ENCODE measurements at places on chromosomes 2 and 18.

GRCh38 chr2:23571527-23572282 lies 186.7 kb downstream of the KLHL29 start:
- DNase-seq, result no peak

DNA sequence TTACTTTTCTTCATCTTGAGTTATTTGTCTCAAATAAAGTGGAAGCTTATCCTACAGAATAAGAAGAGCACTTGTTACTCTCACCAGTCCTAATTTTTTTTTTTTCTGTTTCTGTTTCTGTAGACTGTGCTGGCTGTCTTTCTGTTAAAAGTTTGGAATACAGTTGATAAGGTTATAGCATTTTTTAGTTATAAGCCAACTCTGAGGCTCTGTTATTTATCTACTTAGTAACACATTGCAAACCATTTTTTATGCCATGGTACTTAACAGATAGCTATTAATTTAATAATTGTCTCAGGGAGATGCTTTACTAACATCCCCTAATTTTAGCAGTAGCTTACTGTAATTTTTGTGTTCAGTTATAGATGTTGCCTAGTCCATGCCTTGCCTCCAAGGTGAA lies 37.9 kb downstream of the CREB1 start:
- DNase-seq, result no peak

GRCh38 chr18:46331316-46331715 lies 227.1 kb downstream of the HAUS1 start:
- no peak for DNase-seq

DNA sequence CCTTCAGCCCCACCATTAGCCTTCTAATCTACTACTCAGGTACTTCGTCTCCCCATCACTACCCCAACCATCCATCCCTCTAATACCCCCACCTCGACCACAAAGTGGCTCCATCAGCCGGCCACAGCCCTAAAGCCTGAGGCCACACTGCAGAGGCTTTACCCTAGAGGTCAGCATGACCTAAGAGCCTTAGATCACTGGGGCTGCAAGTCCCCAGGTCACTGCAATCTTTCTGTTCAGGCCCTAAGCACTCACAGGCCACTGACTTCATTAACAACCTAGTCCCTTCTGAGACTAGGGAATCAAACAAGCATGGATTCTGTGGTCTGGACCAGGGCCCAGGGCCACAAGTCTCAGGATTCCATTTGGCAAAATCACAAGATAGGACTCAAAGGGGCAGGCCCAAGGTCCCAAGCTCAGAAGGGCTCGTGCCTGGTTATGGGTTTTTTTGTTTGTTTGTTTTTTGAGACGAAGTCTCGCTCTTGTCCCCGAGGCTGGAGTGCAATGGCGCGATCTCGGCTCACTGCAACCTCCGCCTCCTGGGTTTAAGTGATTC lies 37.0 kb upstream of the PKDCC start:
- no peak for DNase-seq

GRCh38 chr2:36539631-36540030 lies 58.3 kb downstream of the FEZ2 start:
- DNase-seq, result no peak

GRCh38 chr2:215914777-215915165 lies 98.6 kb downstream of the MREG start:
- DNase-seq, result no peak

GRCh38 chr2:234292205-234292961 lies 204.5 kb downstream of the ARL4C start:
- no peak for DNase-seq

DNA sequence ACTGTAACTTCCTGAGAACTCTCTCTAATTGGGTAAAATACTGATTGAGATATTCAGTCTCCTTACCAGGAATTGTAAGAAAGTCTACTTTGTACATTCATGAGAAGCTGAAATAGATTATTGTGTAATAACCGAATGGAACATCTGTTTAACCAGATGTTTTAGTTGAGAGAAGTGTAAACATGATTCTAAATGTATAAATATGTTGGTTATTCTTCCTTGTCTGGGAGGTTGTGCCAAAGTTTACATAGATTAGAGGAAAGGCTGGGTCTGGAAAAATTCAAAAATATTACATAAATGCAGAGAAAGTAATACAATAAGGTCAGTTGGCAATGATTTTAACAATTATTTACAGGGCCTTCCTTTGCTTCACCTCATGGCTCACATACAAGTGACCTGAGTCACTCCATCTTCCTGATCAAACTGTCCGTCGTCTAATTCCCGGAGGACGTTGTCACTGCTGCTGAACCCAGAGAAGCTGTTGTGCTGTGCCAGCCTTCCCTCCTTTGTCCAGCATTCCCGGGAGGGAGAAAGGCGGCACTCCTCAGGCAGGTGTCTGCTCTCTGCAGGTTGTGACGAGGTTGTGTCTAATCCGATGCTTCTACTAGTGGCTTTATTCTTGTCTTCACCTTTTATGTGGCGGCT lies 55.9 kb downstream of the MOB4 start:
- DNase-seq, result no peak

DNA sequence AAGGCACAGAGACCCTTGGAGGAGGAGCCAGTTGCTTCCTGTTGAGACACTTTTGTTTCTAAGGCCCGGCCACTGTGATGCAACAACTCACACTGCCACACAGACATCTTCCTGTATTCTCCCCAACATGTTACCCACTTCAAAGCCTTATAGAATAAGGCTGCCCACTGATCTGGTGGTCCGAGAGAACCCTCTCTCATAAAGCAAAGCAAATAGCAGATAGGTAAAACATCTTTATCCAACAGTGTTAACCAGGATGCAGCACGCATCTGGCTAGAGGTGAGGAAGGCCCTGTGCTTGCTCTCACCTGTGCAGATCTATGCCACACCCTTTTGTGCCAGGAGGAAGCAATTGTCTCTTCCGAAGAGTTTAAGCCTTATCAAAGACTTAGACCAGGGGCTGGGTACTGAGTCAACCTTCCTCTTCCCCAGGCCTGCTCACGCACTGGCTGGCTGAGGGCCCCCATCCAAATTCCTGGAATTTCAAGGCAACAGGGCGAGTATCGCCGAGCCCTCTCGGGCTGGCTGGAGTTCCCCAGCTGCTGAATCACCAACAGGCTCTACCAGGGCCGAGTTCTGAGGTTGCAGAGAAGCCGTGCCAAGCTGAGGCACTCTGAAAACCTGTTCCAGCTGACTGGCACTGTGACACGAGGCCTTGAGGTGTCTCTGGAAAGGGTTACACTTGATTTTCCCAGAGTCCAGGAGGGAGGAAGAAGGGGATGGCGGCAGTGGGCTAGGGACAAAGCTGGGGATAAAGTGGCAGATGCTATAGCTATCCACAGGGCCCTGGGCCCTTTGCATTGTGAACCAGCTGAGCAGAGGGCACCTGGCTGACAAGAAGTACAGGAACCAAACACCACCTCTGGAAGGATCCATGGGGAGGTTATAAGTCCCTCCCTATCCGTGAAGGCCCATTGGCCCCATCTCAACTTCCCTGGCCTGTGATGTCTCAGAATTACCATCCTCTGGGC lies 29.3 kb downstream of the TGFA start:
- DNase-seq, result no peak

GRCh38 chr2:28667261-28667660 lies 84.4 kb upstream of the PPP1CB start:
- no peak for DNase-seq

GRCh38 chr2:18991177-18992168 lies 366.9 kb downstream of the OSR1 start:
- no peak for DNase-seq

GRCh38 chr18:1466035-1466434 lies 561.4 kb downstream of the ADCYAP1 start:
- no peak for DNase-seq

DNA sequence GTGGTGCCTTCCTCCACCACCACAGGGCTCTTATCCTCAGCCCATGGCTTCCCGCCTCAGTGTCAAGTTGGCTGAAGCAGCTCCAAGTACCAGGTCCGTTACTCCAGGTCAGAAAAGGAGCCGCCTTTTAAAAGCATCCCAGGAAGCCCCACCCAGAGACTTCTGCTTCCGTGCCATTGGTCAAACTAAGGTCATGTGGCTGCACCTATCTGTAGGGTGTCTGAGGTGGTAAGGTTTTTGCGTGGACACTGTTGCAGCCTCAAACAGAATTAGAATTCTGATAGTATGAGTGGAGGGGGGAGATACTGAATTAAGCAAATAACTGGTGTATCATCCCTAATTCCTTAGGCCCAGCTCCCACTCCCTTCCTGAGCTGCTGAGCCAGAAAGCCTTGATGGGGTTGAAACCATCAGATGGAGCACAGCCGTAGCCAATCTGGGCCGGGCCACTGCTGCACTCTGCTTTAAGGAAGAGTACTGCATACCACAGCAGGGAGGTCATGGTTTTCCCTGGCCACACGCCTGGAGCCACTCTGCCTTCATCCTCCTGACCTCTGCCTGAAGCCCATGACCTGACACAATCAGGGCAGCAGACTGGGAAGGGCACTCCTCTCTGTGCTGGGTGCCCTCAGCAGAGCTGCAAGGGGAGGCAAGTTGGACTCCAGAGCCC lies 8.4 kb downstream of the TMEM247 start:
- no peak for DNase-seq

DNA sequence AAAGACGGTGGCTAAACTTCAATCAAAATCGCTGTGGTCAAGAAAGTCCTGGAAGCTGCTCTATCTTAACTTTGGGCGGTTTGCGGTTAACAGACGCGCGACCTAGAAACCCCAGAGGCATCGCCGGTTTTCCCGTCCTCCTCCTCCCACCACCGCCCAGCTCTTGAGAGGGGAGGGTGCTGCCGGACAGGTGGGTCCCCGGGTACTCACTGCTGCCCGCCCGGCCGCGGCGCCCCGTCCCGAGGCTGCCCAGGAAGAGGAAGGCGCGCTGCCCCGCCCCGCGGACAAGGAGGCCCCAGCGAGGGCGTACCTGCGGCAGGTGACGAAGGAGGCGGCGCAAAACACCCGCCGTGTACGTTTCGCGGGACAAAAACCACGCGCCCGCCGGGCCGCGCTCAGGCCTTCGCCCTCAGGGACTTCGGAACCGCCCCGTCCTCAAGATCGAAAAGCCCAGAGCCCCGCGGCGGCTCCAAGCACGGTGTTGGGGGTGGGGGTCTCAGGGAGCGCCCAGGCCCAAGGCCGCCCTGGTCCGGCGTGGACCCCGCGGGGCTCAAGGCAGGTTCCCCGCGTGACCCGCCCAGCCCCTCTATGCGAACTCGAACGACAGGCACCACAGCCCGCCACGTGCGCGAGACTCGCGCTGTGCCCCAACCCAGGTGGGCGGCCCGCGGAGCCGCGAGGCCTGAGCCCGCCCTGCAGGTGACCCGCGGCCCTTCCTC lies at the start of gene SH3YL1:
SH3YL1 (minus strand) TSS at position 259 of the 719 bp plus-strand sequence; CDS start at position 211, 48 bp downstream.
- peak; percentile 26 for DNase-seq

GRCh38 chr2:165889158-165889557 lies 64.4 kb downstream of the TTC21B start:
- no peak for DNase-seq

- DNase-seq, result no peak
Measured at GRCh38 chr18:69999656-70000055, 52.0 kb upstream of the CD226 start.

- no peak for DNase-seq
Measured at GRCh38 chr2:217370391-217370790, 510.5 kb upstream of the TNP1 start.

DNA sequence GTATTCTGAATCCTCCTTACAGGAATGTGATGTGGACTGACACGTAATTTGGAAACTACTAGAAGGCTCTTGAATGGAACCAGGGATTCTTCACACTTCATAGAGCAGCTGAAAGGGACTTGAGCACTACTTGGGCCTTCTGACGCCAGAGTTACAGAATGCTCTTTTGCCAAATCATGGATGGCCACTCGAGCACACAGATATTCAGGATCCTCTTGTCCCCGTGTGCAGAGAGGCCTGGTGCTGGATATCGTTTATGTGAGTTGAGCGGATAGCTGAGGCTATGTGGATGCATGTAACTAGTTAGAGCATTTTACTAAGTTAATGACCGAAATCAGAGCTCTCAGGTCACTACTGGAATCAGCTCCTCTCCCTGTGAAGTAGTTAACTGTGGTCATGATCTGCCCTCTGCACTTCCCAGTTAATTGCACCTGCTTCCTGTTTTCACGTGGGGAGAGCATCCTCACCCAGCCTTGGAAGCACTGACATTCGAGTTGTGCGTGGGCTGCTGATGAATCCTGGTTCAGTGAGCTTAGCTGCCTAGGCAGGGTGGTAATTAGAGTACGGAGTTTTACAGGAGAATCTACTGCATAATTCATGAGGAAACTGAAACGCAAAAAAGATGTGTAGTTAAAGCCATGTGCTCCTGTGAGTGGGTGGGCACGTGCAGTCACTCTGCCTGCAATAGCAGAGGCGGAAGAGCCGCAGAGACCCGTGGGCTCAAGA lies 5.2 kb upstream of the TPO start:
- no peak for DNase-seq

DNA sequence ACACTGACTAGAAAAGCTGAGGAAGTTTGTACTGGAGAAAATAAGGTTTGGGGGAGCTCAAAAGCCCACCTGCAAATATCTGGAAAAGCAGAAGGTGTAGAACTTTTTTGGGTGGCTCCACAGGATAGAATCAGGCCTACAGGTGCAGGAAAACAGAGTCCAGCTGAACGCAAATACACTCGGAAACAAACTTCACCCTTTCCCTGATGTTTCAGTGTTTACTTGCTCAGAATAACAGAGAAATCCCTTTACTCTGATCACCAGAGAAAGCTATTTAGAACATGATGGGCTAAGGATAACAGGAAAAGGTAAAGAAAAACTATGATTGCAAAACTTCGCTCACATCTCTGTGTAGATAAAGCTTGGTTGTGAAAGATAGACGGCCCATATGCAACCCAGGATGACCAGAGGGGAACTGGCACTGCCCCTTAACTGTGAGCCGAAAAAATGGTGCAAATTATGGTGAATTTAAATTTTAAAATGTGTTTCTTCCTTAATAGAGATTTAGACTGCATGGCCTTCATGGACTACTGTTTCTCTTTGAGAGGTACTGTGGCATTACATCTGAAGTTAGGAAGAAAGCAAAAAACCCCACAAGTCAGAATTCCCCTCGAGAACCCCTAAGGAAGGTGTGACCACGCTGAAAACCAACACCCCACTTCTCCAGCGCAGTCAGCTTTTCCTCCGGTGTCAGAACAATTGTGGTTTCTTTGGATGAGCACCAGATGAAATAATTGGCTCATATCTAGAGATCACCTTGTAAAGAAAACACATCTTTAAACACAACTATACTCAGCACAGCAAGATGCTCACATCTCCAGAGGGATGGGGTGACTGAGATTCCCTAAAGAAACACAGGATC lies 84.5 kb upstream of the TMEM247 start:
- no peak for DNase-seq

DNA sequence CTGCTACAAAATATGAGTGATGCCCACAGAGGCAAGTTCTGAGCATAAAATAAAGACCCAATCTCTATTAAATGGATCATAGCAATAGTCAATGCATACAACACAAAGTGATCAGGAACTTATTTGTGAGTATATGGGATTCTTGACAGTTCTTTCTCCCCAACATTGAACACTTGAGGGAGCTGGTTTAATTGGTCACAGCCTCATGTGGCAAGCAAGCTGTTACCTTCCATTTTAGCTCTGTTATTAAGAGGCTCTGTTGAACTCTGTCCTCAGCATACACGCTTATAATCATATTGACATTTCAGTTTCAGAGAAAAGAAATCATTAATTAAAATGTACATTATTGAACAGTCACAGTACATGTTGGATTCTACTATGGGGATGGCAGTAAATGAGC lies 37.6 kb upstream of the PAX3 start:
- no peak for DNase-seq
